ENCODE measurements at places on chromosomes 13 and 19. TPM values are rescaled to one million over a fixed set of nuclear protein-coding genes. Genes with fewer than 3 reads are reported as not detected.

SERP2 gene
- total RNA-seq: 27.2 TPM

DNA sequence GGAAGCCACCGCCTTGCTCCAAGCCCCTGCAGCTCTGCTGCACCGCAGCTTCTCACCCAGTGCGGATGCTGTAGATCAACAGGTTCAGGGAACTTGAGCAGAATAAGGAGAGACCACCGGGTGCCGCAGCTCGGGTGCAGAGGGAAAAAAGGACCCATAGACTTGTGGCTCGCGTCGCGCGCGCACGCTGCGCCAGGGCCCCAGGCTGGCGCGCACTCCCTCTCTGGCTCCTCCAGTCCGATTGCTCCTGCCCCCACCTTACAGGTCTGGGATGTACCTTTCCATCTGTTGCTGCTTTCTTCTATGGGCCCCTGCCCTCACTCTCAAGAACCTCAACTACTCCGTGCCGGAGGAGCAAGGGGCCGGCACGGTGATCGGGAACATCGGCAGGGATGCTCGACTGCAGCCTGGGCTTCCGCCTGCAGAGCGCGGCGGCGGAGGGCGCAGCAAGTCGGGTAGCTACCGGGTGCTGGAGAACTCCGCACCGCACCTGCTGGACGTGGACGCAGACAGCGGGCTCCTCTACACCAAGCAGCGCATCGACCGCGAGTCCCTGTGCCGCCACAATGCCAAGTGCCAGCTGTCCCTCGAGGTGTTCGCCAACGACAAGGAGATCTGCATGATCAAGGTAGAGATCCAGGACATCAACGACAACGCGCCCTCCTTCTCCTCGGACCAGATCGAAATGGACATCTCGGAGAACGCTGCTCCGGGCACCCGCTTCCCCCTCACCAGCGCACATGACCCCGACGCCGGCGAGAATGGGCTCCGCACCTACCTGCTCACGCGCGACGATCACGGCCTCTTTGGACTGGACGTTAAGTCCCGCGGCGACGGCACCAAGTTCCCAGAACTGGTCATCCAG is 964 bp downstream of the PCDH17 start:
- peak; percentile 70 for DNase-seq

- DNase-seq: no peak
Observed at GRCh38 chr13:86757236-86757978, 913.8 kb upstream of the SLITRK5 start.

DNA sequence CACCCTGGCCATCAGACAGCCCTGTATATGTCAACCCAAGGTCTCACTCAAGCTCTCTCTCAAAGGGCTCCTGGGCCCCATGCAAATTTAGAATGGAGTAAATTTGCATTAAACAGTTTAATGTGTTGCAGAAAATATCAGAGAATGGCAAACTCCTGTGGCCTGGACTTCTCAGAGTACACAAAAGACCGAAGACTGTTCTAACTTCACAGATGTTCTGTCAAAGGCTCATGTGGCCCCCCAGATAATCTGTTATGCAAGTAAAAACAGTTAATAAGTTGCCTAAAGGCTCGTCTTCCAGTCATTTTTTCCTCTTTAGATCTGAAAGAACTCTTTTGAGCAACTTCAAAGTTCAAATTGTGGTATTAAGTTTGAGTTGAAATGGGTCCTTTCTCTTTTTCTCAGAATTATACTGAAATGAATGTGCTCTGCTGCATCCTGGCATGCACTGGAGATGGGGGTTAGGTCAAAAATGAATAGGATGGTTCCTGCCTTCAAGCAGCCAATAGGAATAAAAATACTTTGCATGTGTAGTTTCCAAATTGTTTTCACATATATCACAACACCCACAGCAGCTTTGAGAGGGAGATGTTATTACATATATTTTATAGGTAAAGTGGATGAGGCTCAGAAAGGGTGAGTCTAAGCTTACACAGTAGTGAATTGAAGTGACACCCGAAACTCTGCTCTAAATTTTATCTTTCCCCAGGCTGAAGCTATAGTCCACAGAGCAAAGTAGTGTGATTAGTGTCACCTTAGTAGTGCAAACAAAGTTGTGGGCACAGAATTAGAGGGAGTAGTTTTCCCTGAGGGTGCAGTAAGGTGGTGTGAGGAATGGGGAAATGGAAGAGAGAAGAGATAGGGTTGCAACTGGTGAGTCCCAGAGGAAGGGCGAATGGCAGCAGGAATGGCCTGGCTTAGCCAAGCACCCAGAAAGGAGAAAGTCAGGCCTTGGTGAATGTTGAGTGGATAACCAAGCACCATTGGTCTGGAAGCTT is 205.0 kb upstream of the RFC3 start:
- DNase-seq: no peak

- no peak for DNase-seq
Observed at GRCh38 chr19:46787331-46788261, 798 bp downstream of the SLC1A5 start.

DNA sequence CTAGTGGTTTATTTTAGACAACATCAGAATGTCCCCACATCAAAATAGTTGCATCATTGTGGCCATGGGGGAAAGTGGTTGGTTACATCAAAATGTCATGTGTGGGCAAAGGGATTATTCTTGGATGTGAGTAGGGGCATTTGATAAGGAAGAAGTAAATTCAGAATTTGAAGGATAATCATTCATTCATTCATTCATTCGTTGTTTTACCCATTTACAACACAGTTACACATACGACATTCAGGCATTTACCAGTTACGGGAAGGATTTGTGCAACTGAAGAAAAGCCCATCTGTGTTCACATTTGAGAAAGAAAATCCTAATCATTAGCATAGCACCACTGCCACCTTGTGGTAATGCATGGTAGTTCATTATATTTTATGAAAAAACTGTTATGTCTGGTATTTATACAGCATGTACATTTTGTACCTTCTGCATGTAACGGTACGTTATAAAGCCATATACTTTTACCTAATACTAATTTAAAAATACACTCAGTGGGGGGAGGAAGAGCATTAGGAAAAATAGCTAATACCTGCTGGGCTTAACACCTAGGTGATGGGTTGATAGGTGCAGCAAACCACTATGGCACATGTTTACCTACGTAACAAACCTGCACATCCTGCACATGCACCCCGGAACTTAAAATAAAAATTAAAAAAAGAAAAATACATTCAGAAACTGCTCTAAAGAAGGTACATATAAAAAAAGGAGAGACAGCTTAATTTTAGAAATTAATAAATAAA is 62.1 kb downstream of the DGKH start:
- peak; percentile 58 for DNase-seq

MCEMP1 gene
- 1.7 TPM for total RNA-seq

DNA sequence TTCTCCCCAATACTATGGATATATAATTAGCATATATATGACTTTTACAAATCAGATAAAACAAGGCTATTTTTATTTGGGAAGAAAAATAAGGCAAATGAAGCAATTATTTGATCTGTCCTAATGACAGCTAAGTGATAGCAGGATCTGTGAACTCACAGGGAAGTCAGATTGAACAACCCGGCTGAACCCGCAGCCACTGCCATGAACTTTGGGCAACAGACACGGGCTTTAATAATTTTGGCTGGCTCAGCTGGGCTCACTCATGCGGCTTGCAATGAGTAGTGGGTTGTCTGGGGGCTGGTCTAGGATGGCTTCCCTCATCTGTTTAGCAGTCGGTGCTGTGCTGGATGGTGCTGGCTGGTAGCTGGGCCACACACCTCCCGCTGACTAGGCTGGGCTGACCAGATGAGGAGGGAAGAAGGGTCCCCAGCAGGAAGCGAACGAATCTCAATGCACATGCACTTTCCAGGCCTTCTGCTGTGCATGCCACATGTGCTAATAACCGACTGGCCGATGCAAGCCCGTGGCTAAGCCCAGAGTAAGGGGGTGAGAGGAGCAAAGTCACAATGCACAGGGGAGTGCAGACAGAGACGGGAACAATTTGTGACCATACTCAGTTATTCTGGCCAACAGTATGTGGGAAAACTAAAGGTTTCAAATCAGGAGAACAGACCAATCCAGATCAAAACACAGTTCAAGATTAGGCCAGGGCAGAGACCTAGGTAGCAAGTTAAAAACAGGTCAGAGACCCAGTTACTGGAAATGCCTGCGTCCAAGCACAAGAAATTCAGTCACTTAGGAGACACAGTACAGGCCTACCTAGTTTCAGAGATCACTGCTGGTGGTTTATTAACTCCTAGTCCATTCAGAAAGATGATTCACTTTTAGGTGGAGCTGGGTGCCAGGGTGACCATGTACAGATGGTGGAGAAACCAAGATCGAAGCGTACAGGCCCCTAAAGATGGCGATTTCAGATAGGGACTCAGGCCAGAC is 22.3 kb downstream of the CRYL1 start:
- DNase-seq: no peak
